ENCODE measurements at places on chromosomes 3 and 15. TPM values are rescaled to one million over a fixed set of nuclear protein-coding genes. Genes with fewer than 3 reads are reported as not detected.

DNA sequence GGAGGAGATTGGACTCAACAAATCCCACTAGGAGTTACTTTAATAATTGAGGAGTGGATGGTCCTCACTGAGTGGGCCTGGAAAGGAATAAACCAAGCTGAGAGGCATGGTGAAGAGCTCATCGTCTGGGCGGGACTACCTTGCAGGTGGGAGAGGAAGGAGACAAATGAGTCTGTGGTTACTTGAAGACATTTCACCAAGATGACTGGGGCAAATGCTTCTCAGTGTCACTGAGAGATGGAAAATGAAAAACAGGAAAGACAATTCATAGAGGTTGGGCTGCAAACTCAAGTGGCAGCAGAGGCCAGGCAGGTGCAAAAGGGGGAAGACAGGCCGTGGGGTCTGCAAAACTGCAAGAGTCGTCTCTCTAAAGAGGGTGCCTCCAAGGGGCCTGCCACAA, 1.5 kb upstream of the ARHGAP31 start:
- no peak for DNase-seq
- no peak overlapping the region for H3K4me3 ChIP-seq
- H3K27ac ChIP-seq, result no peak overlapping the region
- H3K36me3 ChIP-seq, result no peaks in the 10 kb centered on the region
- no peaks in the 10 kb centered on the region for H3K27me3 ChIP-seq

- no peak overlapping the region for H3K4me3 ChIP-seq
- no peak overlapping the region for H3K27ac ChIP-seq
- DNase-seq, result no peak
- H3K36me3 ChIP-seq, result no peaks in the 10 kb centered on the region
- no peaks in the 10 kb centered on the region for H3K4me1 ChIP-seq
- H3K27me3 ChIP-seq, result no peaks in the 10 kb centered on the region
Observed at GRCh38 chr15:58477170-58477569, 45.4 kb downstream of the LIPC start.

DNA sequence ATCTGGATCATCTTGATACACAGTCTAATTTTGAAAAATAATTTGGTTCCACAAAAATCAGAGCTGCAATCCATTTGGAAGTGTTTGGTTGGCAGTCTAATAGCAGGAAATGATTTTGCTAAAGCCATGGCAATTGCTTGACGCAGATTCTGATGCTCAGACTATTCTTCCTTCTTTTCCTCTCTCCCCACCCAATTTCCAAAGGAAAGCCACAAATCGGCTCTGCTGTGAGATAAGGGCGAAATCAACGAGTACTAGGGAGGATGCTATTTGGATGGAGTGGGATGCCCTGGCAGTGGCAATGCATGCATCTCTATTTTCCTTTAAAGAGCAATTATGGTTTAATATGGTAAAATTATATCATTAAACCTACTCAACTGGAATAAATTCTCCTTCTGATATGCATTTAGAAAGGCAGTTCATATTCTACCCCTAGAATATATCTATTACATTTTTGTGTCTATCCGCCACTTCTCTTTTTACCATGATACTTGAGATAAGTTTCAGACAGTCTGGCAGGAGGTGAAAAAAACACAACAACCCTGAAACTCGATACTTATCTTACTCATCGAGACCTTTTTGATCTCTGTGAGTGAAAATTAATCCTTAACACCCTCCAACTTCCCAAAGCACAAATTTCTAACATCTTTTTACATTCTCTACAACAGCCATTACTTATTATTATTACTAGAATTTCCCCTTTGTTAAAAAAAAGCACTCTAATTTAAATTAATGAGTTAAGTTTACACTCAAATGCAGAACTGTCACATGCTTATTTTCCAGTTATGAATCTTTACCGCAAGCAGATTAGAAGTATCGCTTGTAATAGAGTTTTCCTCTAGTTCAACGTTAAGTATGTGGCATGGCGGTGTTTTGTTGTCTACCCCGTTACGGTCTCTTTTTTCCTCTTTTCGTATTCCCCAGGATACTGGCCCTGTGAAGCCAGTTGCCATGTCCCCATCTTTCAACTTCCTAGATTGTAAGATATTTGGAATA, 433.3 kb downstream of the FOXP1 start:
- no peak overlapping the region for H3K4me3 ChIP-seq
- DNase-seq, result no peak
- H3K27ac ChIP-seq, result no peak overlapping the region
- H3K36me3 ChIP-seq, result no peaks in the 10 kb centered on the region
- no peaks in the 10 kb centered on the region for H3K27me3 ChIP-seq

- no peaks in the 10 kb centered on the region for H3K36me3 ChIP-seq
- no peaks in the 10 kb centered on the region for H3K4me1 ChIP-seq
- H3K27ac ChIP-seq, result no peak overlapping the region
- no peaks in the 10 kb centered on the region for H3K27me3 ChIP-seq
Observed at GRCh38 chr15:35566991-35567390, 21.0 kb upstream of the DPH6 start.

DNA sequence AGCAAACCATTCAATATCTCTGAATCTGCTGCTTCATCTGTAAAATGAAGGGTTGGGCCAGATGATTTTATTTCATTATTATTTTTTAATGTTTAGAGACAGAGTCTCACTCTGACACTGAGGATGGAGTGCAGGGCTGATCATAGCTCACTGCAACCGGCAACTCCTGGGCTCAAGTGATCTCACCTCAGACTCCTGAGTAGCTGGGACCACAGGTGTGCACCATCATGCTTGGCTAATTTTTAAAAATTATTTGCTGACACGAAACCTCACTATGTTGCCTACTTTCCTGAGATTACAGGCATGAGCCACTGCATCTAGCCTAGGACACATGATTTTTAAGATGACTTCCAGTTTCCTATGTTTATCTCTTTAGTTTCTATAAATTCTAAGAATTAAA, 105.8 kb downstream of the P3H2 start:
- no peaks in the 10 kb centered on the region for H3K36me3 ChIP-seq
- no peaks in the 10 kb centered on the region for H3K4me1 ChIP-seq
- no peaks in the 10 kb centered on the region for H3K27me3 ChIP-seq
- H3K4me3 ChIP-seq, result no peak overlapping the region

DNA sequence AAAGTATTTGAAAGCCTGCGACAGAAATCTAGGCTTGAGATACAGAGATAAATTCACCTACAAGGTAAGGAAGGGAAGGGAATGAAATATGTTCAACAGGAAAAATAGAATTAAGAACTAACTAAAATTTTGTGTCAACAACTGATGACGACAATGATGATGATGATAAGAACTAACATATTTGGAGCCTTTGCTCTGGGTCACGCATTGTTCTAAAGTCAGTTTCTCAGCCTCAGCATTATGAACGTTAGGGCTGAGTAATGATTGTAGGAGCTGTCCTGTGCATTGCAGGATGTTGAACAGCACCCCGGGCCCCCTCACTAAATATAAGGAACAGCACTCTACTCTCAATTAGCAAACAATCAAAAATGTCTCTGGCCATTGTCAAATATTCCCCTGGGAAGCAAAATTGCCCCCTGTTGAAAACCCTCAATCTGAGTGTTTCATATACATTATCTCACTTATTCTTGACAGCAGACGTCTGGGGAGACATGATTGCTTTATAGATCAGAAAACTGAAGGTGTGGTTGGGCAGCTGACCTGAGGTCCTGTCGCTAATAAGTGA, 88.5 kb downstream of the ERC2 start:
- H3K4me1 ChIP-seq, result no peaks in the 10 kb centered on the region
- H3K36me3 ChIP-seq, result no peaks in the 10 kb centered on the region
- H3K4me3 ChIP-seq, result no peak overlapping the region
- H3K27ac ChIP-seq, result no peak overlapping the region
- H3K27me3 ChIP-seq, result no peaks in the 10 kb centered on the region

GRCh38 chr15:65924004-65924403, 54.7 kb downstream of the RAB11A start:
- no peak overlapping the region for H3K27ac ChIP-seq
- H3K4me1 ChIP-seq, result no peaks in the 10 kb centered on the region
- no peak overlapping the region for H3K4me3 ChIP-seq
- no peaks in the 10 kb centered on the region for H3K27me3 ChIP-seq

GRCh38 chr3:152676810-152677379, 158.0 kb upstream of the P2RY1 start:
- no peak overlapping the region for H3K4me3 ChIP-seq
- H3K27me3 ChIP-seq, result no peaks in the 10 kb centered on the region
- no peak for DNase-seq
- H3K4me1 ChIP-seq, result no peaks in the 10 kb centered on the region

DNA sequence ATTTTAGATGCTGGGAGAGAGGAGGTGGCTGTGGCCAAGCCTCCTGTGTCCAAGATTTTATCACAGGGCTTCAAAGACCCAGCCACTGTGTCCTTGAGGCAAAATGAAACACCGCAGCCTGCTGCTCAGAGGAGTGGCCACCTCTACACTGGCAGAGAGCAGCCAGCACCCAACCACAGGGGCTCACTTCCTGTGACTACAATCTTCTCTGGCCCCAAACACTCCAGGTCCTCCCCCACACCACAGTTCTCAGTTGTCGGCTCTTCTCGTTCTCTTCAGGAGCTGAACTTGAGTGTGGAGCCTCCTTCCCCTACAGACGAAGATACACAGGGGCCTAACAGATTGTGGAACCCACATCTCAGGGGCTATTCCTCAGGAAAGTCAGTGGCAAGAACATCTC, 45.6 kb downstream of the CDAN1 start:
- no peaks in the 10 kb centered on the region for H3K27me3 ChIP-seq
- no peak overlapping the region for H3K27ac ChIP-seq
- H3K36me3 ChIP-seq, result no peaks in the 10 kb centered on the region
- no peak for DNase-seq
- no peaks in the 10 kb centered on the region for H3K4me1 ChIP-seq

The BNIP2 gene
- total RNA-seq, result 167 TPM

The MAGEL2 gene
- total RNA-seq, result 0.15 TPM

The SLCO2A1 gene
- 4.2 TPM for total RNA-seq

The FETUB gene
- total RNA-seq, result not detected
